ENCODE measurements at places on chromosomes 6 and 20. TPM values are rescaled to one million over a fixed set of nuclear protein-coding genes. Genes with fewer than 3 reads are reported as not detected.

Gene FAM83C
- total RNA-seq = not detected

Gene RIMS4
- 1.6 TPM for total RNA-seq

Gene OR14J1
- total RNA-seq = not detected

Gene RSPH9
- 0.88 TPM for total RNA-seq

- no peak overlapping the region for H3K4me3 ChIP-seq
- no peak for DNase-seq
- no peaks in the 10 kb centered on the region for H3K27me3 ChIP-seq
- H3K27ac ChIP-seq = no peak overlapping the region
These were observed 212.0 kb upstream of the DTNBP1 start for GRCh38 chr6:15874821-15875220.

GRCh38 chr6:56807989-56808337, 146.9 kb upstream of the BEND6 start:
- peak overlapping the region; percentile 59 for H3K27ac ChIP-seq
- H3K36me3 ChIP-seq = no peaks in the 10 kb centered on the region
- H3K4me1 ChIP-seq = peaks cover 25% of the 10 kb centered on the region
- H3K4me3 ChIP-seq = no peak overlapping the region

DNA sequence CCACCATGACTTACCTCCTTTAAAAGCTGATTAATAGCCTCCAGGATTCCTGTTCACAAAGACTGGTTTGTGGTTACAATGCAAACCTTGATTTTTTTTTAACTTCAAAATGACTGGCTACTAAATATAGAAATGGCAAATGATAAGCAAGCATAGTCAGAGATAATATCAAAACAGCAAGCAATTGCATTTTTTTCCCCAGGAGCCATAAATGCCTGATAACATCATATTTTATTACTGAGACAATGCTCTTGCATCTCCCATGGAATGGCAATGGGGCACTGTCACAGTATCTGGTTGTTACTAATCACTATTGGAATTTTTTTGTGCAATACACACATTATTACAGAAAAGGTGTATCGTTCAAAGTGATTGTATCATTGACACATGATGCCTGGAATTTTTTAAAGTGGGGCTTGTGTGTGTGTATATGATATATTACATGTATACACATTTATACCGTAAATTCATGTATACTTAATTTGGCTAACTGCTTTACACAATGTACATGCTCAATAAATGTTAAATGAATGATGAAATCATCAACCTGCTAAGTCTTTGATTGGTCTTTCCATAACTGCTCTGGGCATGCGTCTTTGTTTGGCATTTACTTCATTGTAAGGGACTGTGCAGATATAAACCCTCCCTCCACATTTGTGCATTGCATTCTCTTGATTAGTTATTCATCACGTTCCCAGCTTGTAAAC, 980 bp upstream of the SALL4 start:
- no peaks in the 10 kb centered on the region for H3K27me3 ChIP-seq
- peak overlapping the region; percentile 36 for H3K27ac ChIP-seq
- peak overlapping the region; percentile 89 for H3K4me3 ChIP-seq

DNA sequence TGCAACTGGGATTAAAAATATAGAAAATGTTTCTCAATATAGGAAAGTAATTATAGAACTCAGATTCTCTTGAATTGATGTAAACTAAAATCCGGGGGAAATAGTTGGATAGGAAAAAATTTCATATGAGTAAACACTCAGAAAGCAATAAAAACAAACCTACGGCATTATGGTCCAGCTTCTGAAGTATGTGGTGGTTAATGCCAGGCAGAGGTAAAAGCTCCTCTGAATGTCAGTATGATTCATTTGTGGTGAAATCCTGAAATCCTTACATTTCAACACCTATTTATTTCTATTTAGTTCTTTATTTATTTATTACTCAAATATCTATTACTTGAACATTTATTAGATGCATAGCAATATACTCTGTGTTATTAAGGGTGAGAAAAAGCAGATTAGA, 145.1 kb downstream of the RIMS1 start:
- H3K4me3 ChIP-seq = no peak overlapping the region
- no peak overlapping the region for H3K27ac ChIP-seq
- DNase-seq = no peak
- no peaks in the 10 kb centered on the region for H3K36me3 ChIP-seq

- H3K4me1 ChIP-seq = peaks cover 4% of the 10 kb centered on the region
- no peak overlapping the region for H3K4me3 ChIP-seq
- H3K27me3 ChIP-seq = no peaks in the 10 kb centered on the region
- DNase-seq = no peak
These were observed 65.1 kb downstream of the CGA start for GRCh38 chr6:87029711-87030314.

GRCh38 chr20:59376998-59377397, 76.6 kb downstream of the EDN3 start:
- peaks cover 25% of the 10 kb centered on the region for H3K4me1 ChIP-seq
- DNase-seq = no peak
- H3K36me3 ChIP-seq = no peaks in the 10 kb centered on the region
- no peak overlapping the region for H3K27ac ChIP-seq
- H3K4me3 ChIP-seq = no peak overlapping the region

DNA sequence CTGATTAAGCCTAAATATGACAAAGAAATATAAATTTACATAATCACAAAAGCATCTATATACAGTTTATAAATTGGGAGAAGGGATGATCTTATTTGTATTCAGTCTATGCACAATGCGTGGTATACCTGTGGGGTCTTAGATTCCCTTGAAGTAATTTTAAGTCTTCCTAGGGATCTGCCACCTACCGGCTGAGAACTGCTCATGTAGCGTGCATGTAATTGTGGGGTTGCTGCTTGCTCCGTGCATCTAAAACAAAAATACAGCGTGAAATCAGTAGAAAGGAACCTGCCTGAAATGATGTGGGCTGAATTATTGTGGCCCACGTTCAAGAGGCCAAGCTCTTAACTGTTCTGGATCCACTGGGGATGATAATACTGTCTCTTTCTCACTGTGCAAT, 187.3 kb downstream of the MBOAT1 start:
- no peak overlapping the region for H3K4me3 ChIP-seq
- H3K4me1 ChIP-seq = no peaks in the 10 kb centered on the region
- no peak for DNase-seq
- H3K27ac ChIP-seq = no peak overlapping the region
